Renal cortical epithelial cell (primary cell): ENCODE measurements at places on chromosomes 3 and 15.

- DNase-seq = peak; percentile 65
Measured at GRCh38 chr15:57114070-57114469, 195.6 kb downstream of the TCF12 start.

GRCh38 chr3:138493804-138494606 lies 59.6 kb downstream of the ESYT3 start:
- DNase-seq = peak; percentile 64

- no peak for DNase-seq
Measured at GRCh38 chr15:60526127-60526616, 47.2 kb upstream of the ICE2 start.

GRCh38 chr3:187951452-187952190 lies 202.3 kb upstream of the LPP start:
- no peak for DNase-seq

- no peak for DNase-seq
Measured at GRCh38 chr3:45000823-45001222, 24.8 kb downstream of the EXOSC7 start.

GRCh38 chr3:40054568-40055222 lies 245.3 kb downstream of the MYRIP start:
- DNase-seq = peak; percentile 72

DNA sequence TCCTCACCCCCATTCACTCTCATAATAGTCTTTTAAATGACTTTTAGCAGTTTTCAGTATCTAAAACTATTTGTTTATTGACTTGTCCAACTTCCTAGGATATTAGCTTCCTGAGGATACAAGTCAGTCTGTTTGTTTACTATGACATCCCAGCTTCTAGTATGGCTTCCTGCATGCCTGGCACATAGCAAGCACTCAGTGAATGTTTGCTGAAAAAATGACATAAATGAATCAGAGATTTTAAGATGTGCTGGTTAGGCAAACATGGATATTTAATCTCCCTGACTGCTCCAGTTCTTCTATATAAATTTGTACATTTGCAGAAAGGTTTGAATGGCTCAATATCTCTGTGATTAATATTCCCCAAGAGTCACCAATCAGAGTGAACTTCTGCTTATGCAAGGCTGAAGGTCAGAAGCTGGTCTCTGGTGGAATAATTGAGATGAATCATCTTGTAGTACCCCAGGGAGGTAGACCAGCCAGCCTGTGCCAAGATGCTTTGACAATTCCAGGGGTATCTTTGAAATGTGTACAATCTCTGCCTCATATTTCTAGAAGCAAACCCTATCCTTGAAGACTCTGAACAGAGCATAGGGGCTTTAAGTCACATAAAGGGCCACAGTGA lies 219.0 kb upstream of the LMCD1 start:
- DNase-seq = peak; percentile 27

GRCh38 chr3:20873235-20873634 lies 687.2 kb upstream of the SGO1 start:
- no peak for DNase-seq

GRCh38 chr3:186682812-186683211 lies 17.0 kb downstream of the HRG start:
- DNase-seq = no peak

- DNase-seq = peak; percentile 35
Measured at GRCh38 chr3:32240159-32240545, 1.7 kb downstream of the CMTM8 start.

DNA sequence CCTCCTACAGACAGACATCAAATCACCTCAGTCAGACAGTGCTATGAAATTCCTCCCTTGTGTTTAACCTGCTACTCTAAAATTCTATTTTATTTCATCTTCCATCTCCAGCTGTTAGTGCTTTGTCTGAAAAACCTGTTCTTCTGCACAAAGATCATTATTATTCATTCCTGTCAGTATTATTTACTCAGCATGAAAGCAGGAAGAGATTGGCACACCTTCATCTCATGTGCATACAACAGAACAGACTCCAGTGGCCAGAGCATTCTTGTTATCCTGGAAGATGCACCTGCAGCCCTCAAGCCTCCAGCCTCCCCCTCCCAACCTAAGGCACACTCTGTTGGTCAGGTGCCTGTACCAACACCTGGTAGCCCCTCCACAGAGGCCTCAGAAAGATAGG lies 1.8 kb upstream of the ROPN1B start:
- DNase-seq = no peak

- DNase-seq = no peak
Measured at GRCh38 chr3:10582733-10583132, 77.3 kb upstream of the ATP2B2 start.
